Memory B cell (primary cell): ENCODE measurements at places on chromosomes 5 and 9.

DNA sequence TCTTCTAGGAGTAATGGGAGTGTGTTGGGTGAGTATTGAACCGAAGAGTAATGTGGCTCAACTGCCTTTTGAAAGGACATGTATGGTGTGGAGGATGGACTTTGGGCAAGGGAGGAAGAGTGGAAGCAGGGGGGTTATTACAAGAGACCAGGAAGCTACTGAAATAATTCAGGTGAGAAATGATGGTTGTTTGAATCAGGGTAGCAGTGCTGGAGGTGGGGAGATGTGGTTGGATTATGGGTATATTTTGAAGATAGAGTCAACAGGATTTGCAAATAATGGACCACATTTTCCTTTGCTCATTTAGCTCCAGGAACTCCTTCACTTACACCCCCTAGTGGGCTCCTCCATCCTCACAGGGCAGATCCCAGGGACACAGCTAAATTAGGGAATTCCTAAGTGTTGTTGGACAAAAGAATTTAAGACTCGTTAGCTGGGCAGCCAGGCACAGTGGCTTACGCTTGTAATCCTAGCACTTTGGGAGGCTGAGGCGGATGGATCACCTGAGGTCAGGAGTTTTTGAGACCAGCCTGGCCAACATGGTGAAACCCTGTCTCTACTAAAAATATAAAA is 1.2 kb upstream of the SLC4A9 start:
- no peak overlapping the region for H3K4me3 ChIP-seq
- no peak overlapping the region for H3K27ac ChIP-seq

DNA sequence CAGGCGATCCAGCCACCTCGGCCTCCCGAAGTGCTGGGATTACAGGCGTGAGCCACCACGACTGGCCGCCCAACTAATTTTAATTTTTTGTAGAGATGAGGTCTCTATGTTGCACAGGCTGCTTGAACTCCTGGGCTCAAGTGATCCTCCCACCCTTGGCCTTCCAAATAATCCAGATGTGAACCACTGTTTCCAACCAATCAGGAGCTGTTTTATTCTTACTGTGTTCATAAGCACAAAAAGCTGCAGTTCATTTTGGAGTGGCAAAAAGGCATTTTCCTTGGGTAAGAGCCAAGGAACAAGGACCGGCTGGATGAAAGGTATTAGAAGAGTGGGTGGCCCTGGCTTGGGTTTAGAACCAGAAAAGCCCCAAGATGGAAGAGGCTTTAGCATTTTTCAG is 5.2 kb upstream of the SLC27A4 start:
- no peak overlapping the region for H3K27ac ChIP-seq
- H3K4me3 ChIP-seq: no peak overlapping the region
- no peak for DNase-seq

DNA sequence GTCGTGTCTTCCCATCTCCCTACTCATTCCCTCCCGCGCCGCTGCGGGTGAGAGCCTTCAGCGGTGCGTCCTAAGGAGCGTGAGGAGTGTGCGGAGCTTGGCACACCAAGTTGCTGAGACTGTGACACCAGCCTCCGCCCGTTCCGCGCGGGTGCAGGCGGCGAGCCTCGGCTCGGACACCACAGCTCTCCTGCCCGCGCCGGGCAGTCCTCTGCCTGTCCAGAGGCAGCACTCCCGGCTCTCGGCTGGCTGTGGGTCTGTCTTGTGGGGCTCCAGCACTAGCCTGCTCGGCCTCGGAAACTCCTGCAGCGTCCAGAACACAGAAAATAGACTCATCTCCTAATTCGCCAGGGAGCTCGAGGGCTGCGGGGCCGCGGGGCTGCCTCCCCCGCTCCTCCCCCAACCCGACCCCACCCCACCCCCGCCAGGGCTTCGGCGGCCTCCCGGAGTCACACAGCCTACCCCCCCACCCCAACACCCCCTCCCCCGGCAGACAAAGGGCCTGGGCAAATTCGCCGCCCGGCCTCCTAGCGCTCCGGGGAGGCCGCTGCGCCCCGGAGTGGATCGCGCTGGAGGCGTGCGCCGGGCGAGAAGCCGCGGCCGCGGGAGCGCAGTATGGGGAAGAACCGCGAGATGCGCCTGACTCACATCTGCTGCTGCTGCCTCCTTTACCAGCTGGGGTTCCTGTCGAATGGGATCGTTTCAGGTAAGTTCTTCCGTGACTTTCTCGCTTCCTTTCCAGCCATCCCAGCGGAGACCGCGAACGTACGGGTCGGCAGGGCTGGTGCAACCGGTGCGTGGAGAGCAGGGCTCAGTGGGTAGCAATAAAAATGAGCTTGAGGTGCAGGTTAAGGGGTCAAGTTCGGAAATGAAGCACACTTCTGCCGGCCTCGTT is at the start of gene ADAMTS19:
Gene ADAMTS19, plus strand, starts transcription at position 522 of the 895 bp plus-strand sequence. Its CDS starts 94 bp downstream, at position 616.
- H3K27ac ChIP-seq: no peak within 1 kb of the TSS
- DNase-seq: no peak
- peaks cover 13% of the 10 kb centered on the region for H3K4me1 ChIP-seq
- peak within 1 kb of the TSS; percentile 54 for H3K4me3 ChIP-seq
- H3K36me3 ChIP-seq: peaks cover 3% of the 10 kb centered on the region
- H3K27me3 ChIP-seq: peaks cover 17% of the 10 kb centered on the region

DNA sequence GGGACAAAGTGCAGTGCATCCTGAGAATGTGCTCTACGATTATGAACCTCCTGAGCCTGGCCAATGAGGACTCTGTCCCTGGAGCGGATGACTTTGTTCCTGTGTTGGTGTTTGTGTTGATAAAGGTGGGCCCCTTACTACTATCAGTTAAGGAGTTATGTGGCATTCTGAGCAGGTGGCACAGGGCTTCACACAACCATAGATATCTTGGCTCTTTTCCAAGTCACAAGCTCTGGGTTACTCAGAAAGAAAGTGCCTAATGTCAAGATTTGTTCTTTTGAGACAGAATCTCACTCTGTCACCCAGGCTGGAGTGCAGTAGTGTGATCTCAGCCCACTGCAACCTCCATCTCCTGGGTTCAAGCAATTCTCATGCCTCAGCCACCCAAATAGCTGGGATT is 99.0 kb downstream of the GAPVD1 start:
- H3K36me3 ChIP-seq: peaks cover 17% of the 10 kb centered on the region
- no peak for DNase-seq
- no peaks in the 10 kb centered on the region for H3K4me1 ChIP-seq
- H3K27me3 ChIP-seq: no peaks in the 10 kb centered on the region
- H3K4me3 ChIP-seq: no peak overlapping the region

GRCh38 chr5:73899055-73899454 is 273.1 kb downstream of the ARHGEF28 start:
- H3K4me3 ChIP-seq: no peak overlapping the region
- no peaks in the 10 kb centered on the region for H3K36me3 ChIP-seq
- H3K27ac ChIP-seq: no peak overlapping the region
- H3K4me1 ChIP-seq: peaks cover 2% of the 10 kb centered on the region

DNA sequence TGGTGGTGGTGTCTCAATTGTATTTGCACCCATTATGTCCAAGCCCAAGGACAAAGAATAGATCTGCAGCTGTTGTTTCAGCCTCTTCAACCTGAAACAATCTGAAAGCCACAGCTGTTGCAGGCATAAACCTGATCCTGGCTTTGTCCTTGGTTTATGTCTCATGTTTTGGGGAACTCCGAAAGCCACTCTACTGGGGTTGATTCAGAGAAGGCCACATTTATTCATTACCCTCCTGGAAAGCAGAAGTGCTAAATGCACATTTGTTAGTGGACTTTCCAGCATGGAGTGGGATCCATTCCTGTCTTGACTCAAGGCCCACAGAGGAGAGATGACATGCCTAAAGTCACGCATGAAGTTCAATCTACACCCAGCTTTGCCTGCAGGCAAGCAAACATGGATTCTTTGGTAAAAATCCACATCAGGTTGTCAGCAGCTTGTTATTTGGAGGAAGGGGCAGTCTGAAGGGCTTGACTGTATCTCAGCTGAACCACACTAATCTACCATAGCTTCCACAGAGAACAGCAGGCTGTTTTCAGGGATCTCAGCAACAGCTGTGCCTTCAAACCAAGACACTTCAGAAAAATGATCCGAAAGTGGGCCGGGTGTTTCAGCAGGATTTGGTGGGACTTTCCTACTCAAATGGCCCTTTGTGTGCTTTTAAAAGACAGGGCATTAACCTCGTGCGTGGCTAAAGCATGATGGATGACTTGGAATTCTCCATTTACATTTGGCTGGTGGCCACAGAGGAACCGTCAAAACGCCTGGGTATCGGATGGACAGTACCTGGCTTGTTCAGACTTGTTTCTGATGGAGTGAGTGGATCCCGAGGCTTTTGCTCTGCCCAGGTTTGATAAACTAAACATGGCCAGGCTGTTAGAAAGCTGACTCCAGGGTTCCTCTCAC is 36.2 kb upstream of the ADAM19 start:
- H3K27ac ChIP-seq: no peak overlapping the region
- H3K4me3 ChIP-seq: no peak overlapping the region
- peaks cover 25% of the 10 kb centered on the region for H3K4me1 ChIP-seq
- no peaks in the 10 kb centered on the region for H3K27me3 ChIP-seq
- no peaks in the 10 kb centered on the region for H3K36me3 ChIP-seq

- H3K27ac ChIP-seq: no peak overlapping the region
- no peaks in the 10 kb centered on the region for H3K27me3 ChIP-seq
- no peak for DNase-seq
- H3K4me1 ChIP-seq: no peaks in the 10 kb centered on the region
- H3K36me3 ChIP-seq: peaks cover 3% of the 10 kb centered on the region
- H3K4me3 ChIP-seq: no peak overlapping the region
Observed at GRCh38 chr5:1831677-1832313, 30.6 kb downstream of the NDUFS6 start.

- no peak overlapping the region for H3K27ac ChIP-seq
- H3K4me1 ChIP-seq: no peaks in the 10 kb centered on the region
- no peaks in the 10 kb centered on the region for H3K36me3 ChIP-seq
- no peaks in the 10 kb centered on the region for H3K27me3 ChIP-seq
Observed at GRCh38 chr5:4313138-4313537, 717.5 kb downstream of the IRX1 start.

DNA sequence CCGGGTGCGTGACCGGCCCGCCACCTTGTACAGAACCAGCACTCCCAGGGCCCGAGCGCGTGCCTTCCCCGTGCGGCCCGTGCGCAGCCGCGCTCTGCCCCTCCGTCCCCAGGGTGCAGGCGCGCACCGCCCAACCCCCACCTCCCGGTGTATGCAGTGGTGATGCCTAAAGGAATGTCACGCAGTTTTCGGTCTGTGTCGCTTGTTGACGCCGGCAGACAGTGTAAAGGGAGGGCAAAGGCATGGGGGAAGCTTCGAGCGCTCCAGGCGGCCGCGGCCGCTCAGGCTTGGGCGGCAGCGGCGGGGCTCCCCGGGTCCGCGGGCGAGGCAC is 1.3 kb downstream of the LRRC26 start:
- peak overlapping the region; percentile 14 for H3K27ac ChIP-seq
- H3K4me3 ChIP-seq: peak overlapping the region; percentile 61
- H3K27me3 ChIP-seq: peaks cover 22% of the 10 kb centered on the region
- no peaks in the 10 kb centered on the region for H3K36me3 ChIP-seq

- no peak for DNase-seq
- H3K36me3 ChIP-seq: no peaks in the 10 kb centered on the region
- no peak overlapping the region for H3K27ac ChIP-seq
- no peaks in the 10 kb centered on the region for H3K4me1 ChIP-seq
- peaks cover 3% of the 10 kb centered on the region for H3K27me3 ChIP-seq
- H3K4me3 ChIP-seq: no peak overlapping the region
Observed at GRCh38 chr9:26775391-26775790, 117.2 kb downstream of the CAAP1 start.

- H3K27me3 ChIP-seq: no peaks in the 10 kb centered on the region
- H3K36me3 ChIP-seq: no peaks in the 10 kb centered on the region
- H3K27ac ChIP-seq: no peak overlapping the region
- H3K4me1 ChIP-seq: peaks cover 17% of the 10 kb centered on the region
- DNase-seq: no peak
Observed at GRCh38 chr9:78214492-78214891, 21.4 kb upstream of the CEP78 start.

DNA sequence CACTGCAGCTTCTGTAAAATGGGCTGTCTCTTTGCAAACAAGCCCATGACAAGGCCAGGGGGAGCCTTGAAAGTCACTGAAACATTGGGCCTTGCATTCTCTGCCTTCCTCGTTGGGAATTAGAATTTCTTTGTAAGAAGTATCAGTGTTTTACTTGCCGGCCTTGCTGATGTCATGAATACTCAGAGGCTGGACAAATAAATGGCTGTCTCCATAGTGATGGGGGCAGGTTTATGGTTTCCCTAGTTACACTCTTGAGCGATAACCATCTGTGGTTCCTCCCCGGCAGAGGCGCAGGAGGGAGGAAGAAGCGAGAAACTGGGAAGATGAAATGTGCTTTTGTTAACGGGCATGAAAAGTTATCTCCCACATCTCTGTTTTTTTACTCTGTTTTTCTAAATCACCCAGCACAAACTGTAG is 272.7 kb upstream of the PANK3 start:
- H3K36me3 ChIP-seq: no peaks in the 10 kb centered on the region
- no peak overlapping the region for H3K27ac ChIP-seq
- H3K4me3 ChIP-seq: no peak overlapping the region
- H3K27me3 ChIP-seq: no peaks in the 10 kb centered on the region

- H3K27ac ChIP-seq: no peak overlapping the region
- no peak for DNase-seq
- H3K36me3 ChIP-seq: no peaks in the 10 kb centered on the region
- peaks cover 9% of the 10 kb centered on the region for H3K27me3 ChIP-seq
Observed at GRCh38 chr9:37632479-37632878, 18.3 kb upstream of the FRMPD1 start.

DNA sequence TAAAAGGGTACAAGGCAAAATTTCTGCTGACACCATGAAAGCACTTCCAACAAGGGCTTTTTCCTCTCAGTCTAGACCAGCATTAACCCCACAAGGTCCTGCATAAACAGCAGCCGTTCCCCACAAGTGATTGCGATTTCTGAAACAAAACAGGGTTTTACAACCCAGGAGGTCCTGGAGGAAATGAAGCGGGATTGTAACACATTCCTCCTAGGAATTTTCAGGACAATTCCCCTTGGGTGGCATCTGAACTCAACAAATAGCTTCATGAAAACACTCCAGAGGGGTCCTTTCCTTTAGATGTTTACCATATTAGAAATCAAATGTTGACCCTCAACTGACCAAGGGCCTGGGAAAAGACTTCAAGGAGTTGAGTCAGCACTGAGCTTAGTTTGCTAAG is 36.7 kb upstream of the SHC3 start:
- no peak for DNase-seq
- no peak overlapping the region for H3K4me3 ChIP-seq
- H3K4me1 ChIP-seq: no peaks in the 10 kb centered on the region
- H3K27me3 ChIP-seq: peaks cover 5% of the 10 kb centered on the region
- H3K27ac ChIP-seq: no peak overlapping the region

- H3K36me3 ChIP-seq: peaks cover 2% of the 10 kb centered on the region
- peaks cover 6% of the 10 kb centered on the region for H3K27me3 ChIP-seq
- no peaks in the 10 kb centered on the region for H3K4me1 ChIP-seq
- no peak overlapping the region for H3K27ac ChIP-seq
Observed at GRCh38 chr5:144015961-144016360, 154.5 kb downstream of the YIPF5 start.

DNA sequence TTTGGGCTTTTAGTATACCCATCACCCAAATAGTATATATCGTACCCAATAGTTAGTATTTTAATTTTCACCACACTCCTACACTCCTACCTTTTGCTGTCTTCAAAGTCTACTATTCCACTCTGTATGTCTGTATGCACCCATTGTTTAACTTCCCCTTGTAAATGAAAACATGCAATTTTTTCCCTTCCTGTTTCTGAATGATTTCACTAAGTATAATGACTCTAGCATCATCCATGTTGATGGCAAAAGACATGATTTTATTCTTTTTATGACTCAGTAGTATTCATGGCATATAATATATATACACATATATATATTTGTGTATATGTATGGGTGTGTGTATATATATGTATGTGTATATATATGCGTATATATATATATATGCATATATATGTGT is 63.1 kb upstream of the FAM174A start:
- peaks cover 2% of the 10 kb centered on the region for H3K27me3 ChIP-seq
- H3K27ac ChIP-seq: no peak overlapping the region
- no peak for DNase-seq

- peaks cover 5% of the 10 kb centered on the region for H3K4me1 ChIP-seq
- no peaks in the 10 kb centered on the region for H3K36me3 ChIP-seq
- DNase-seq: no peak
- H3K27ac ChIP-seq: no peak overlapping the region
- H3K4me3 ChIP-seq: no peak overlapping the region
Observed at GRCh38 chr9:130541533-130541932, 37.8 kb upstream of the FUBP3 start.
